ENCODE measurements at places on chromosomes 12 and 14.

DNA sequence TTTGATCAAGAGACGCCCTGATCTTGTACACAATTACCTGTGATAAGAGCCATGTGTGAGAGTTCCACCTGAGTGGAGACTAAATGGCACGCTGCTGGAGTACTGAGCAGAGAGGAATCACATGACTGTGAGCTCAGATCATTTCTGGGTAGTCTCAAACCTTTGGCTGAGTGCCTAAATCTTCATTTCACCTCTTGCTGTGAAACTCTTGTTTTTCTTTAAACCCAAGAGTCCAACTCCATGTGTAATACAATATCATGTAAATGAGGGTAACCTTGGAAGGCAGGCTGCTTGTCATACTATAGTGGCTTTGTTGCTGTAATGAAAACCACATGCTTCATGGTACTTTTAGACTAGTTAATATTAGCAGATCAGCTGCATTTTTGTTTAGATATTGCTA is 156.9 kb downstream of the CAND1 start:
- no peak for DNase-seq

DNA sequence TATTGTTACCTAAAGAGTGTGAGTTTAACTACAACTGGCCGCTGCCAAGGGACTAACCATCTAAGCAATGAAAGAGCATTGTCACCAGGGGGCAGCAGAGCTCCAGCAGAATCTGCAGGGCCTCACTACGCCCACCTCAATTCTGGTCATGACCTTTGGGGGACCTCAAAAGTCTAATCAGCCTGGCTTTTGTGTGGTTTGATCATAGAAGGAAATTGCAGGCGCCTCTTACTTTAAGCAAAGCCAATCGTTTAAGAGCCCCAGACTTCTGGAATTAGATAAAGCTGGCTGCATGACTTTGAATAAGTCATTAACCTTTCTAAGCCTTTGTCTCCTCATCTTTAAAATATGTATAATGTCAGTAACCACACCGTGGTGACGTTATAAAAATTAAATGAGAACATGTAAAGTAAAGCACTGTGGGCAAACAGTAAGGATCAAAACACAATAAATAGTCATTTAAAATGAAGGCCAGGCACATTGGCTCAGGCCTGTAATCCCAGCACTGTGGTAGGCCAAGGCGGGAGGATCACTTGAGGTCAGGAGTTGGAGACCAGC is 58.6 kb downstream of the TBX3 start:
- peak; percentile 10 for DNase-seq

DNA sequence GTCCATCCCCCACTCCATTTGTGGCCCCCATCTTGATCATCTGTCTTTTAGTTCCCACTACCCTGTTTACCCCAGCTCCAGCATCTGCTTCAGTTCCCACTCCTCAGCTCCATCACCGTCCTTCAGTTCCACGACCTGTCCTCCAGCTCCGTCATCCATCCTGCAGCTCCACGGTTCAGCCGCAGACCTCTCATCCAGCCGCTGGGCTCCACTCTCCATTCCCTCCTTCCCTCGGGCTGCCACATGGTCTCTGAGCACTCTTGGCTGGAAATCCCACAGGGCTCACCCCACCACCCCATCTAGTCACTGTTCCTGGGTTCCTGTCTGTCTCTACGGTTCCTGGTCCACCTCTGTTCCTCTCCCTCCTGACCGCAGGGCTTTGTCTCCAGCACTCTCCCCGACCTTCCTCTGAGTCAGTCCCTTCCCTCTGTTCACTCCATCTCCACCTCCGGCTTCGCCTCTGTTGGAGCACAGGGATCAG is 3.3 kb upstream of the P3H3 start:
- no peak for DNase-seq

- peak; percentile 19 for DNase-seq
Observed at GRCh38 chr14:92507174-92507768, 6.3 kb upstream of the RIN3 start.

- DNase-seq: no peak
Observed at GRCh38 chr12:124390442-124391097, 95.7 kb downstream of the RFLNA start.

DNA sequence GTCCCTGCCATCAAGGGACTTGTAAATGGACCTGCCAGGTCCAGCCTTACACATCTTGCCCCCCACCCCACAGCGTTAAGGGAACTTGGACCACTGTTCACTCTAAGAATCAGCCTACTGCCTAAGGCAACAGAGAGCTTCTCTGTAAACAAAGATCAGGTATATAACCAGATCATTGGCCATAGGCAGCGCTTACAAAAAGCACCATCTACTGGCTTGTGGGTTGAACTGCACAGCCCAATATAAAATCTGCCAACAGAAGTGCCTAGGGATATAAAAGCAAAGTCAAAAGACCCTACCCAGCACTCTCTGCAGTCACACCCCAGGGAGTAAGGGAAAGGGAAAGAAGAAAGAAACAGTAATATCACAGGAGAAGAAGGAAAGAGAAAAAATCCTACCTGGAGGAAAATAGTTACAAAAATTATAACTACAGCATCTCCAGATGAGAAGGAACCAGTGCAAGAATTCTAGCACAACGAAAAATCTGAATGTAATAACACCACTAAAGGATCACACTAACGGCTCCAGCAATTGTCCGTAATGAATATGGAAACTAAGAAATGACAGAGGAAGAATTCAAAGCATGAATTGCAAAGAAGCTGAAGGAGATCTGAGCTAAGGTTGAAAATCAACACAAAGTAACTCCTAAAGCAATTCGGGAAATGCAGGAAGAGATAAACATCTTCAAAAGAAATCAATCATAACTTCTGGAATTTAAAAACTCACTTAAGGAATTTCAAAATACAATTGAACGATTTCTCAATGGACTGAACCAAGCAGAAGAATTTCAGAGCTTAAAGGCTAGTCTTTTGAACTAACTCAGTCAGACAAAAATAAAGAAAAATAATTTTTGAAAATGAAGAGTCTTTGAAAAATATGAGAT is 95.2 kb upstream of the PCED1B start:
- DNase-seq: peak; percentile 47

DNA sequence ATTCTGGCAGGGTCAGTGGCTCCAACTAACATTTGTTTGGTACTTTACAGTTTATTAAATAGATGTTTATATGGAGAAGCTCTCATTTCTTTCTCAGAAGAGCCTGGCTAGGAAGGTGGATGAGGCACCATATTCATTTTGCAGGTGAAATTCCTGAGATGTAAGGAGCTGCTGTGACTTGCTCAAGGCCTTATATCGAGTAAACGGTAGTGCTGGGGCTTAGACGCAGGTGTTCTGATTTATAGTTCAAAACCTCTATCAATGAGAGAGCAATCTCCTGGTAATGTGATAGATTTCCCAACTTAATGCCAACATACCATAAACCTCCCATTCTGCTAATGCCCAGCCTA is 42.3 kb downstream of the DAD1 start:
- no peak for DNase-seq

DNA sequence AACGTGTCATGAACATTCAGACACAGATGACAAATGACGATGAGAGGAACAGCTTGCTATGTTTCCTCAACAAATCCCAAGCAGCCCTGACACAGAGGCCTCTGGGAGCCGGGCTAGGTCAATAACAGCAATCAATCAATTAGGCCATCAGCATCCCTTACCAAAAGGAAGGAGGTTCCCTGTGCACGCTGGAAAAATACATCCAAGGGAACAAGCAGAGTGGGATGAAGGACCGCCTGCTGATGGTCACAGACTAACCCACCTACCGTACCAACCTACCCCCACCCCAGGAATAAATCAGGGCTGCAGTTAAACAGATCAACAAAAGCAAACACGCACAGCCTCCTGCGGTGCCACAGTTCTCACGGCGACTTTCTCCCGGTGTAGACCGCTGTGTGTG is 265.1 kb upstream of the SFSWAP start:
- no peak for DNase-seq

DNA sequence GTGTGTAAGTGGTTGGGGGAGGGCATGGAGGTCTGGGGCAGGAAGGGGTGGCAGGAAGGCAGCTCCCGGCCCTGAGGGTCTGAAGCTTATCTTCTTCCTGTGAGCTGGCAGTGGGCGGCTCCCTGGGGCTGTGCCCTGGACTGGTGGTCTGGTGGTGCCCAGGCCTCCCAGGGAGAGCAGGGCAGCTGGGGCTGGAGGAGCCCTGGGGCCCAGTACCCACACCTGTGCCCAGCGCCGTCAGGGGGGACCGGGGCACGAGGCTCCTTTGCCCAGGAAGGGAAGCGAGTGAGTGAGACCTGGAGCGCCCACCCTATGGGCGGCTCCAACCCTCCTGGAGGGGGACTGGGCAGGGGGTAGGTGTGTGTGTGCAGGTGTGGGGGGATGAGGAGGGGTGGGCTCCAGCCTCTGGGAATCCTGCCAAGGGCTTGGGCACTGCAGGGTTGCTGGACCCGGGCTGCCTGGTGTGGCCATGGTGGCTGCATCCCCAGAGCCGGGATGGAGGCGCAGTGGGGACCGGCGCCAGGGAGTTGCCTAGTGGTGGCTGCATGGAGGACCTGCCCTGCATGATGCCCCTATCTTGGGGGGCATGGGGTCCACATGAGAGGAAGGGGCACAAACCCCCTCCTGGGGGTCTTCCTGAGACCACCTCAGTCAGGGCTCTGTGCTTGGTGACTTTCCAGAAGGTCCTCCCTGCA is 353.6 kb downstream of the TMEM121 start:
- no peak for DNase-seq

GRCh38 chr12:2963154-2963759 is 4.1 kb downstream of the TEAD4 start:
- no peak for DNase-seq

DNA sequence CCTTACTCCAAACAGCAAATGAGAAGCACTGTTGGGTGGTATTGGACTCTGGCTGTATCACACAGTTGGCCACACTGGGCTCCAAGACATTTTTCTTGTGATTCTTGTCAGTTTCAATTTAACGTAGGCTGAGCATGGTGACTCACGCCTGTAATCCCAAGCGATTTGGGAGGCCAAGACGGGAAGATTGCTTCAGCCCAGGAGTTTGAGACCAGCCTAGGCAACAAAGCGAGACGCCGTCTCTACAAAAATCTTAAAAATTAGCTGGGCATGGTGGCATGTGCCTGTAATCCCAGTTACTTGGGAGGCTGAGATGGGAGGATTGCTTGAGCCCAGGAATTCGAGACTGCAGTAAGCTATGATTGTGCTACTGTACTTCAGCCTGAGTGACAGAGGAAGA is 35.3 kb upstream of the PLEKHD1 start:
- DNase-seq: no peak

GRCh38 chr12:93254911-93255310 is 122.8 kb upstream of the NUDT4 start:
- no peak for DNase-seq

GRCh38 chr12:127570793-127571360 is 696.1 kb upstream of the TMEM132C start:
- DNase-seq: no peak

GRCh38 chr12:109743076-109743910 is 29.7 kb downstream of the FAM222A start:
- no peak for DNase-seq

DNA sequence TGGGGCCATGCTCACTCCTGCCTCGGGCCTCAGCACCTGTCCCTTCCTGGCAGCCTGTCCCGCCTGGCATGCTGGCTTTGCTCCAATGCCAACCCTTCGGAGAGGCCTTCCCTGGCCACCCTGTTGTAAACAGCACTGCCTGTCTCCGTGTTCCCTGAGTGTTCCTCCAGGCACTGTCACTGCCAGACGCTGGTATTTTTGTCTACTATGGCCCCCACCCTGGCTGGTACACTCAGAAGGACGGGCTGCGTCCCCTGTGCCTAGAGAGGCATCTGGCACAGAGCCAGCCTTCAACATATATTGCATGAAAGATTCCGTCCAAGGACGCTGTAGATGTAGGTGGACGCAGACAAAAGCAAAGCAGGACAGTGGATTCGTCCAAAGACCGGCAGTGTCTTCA is 2.7 kb upstream of the ASPG start:
- DNase-seq: no peak

DNA sequence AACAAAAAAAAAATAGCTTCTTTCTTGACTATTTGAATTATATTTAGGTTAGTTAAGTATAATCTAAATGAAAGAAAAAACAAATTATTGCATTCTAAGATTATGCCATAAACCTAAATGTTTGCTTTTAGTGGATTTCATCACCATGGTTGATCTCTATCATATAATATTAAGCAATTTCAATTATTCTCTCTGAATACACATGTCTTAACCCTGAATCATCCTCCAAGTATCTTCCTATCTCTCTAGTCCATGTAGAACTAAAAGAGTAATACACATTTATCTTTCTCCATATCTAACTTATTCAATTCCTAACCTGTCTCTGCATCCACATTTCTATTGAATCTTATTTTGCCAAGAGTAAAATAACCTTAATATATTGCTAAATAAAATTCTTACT is 59.6 kb downstream of the PPFIA2 start:
- no peak for DNase-seq

- no peak for DNase-seq
Observed at GRCh38 chr12:3572560-3572959, 81.6 kb downstream of the PRMT8 start.

GRCh38 chr12:95114766-95115405 is 41.5 kb upstream of the NR2C1 start:
- DNase-seq: no peak

GRCh38 chr12:65925626-65926025 is 101.3 kb downstream of the HMGA2 start:
- DNase-seq: no peak

DNA sequence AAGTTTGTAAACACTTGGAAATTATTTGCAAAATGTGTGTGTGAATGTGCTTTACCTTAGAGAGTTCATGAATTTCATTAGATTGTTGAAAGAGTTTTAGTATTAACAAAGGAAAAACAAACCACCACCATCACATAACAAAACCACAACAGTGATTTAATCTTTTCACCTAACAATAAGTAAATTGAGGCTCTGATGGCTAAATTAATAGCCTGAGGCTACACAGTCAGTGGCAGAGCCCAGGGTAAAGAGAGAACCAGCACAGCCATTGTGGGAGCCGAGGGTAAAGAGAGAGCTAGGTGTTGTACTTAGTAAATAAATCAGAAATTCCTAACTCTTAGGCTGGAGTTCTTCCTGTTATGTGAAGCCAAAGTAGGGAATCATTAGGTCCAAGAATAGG is 51.2 kb upstream of the CAPRIN2 start:
- DNase-seq: no peak

DNA sequence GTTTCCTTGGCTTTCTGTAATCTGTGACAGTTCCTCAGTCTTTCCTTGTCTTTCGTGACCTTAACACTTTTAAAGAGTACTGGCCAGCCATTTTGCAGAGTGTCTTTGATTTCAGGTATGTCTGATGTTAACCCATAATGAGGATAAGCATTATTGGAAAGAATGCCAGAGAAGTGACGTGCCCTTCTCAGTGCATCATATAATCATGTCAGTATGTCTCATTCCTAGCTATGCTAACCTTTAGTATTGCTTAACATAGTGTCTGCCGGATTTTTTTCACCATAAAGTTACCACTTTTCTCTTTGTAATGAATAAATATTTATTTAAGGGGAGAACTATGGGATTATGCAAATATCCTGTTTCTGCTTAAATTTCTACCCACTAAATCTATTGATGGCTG is 28.5 kb downstream of the RERG start:
- no peak for DNase-seq

Data from CD4-positive, alpha-beta T cell treated with Interleukin-12 subunit alpha and Interleukin-12 subunit beta, for 1 hour (primary cell).